ENCODE measurements at places on chromosomes 11 and 22.

DNA sequence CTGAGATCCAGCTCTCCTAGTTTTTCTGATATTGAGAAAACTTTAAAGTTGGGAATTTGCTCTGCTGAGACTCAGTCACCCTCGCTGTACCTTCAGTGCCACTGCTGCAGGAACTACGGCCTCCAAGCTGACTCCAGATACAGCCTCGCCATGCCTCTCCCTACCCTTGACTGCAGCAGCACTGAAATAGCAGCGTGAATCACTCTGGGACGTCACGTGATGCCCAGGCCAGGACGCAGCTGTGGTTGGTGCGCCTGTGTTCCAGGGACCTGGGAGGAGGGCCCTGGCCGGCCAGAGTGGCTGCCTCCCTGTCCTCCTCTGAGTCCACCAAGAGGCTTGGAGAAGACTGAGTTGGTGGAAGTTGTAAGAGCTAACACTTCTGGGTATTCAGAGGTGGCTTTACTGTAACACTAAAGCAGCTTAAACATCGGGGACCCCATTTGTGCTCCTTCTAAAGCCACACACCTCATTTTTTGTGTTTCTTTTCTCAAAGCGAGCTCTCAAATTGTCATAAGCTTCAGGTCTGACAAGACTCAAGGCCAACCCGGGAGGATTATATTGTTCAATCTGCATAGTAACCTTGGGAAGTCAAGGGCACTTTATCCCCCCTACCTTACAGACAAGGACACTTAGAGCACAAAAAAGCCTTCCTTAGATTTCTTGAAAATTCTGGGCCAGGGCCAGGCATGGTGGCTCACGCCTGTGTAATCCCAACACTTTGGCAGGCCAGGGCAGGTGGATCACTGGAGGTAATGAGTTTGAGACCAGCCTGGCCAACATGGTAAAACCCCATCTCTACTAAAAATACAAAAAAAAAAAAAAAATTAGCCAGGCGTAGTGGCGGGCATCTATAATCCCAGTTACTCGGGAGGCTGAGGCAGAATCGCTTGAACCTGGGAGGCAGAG is 4.2 kb upstream of the STIP1 start:
- DNase-seq: no peak

GRCh38 chr22:36659762-36660509 is 43.6 kb downstream of the CACNG2 start:
- DNase-seq: no peak

- DNase-seq: no peak
These were observed 303.4 kb upstream of the SYN3 start for GRCh38 chr22:33361581-33361980.

DNA sequence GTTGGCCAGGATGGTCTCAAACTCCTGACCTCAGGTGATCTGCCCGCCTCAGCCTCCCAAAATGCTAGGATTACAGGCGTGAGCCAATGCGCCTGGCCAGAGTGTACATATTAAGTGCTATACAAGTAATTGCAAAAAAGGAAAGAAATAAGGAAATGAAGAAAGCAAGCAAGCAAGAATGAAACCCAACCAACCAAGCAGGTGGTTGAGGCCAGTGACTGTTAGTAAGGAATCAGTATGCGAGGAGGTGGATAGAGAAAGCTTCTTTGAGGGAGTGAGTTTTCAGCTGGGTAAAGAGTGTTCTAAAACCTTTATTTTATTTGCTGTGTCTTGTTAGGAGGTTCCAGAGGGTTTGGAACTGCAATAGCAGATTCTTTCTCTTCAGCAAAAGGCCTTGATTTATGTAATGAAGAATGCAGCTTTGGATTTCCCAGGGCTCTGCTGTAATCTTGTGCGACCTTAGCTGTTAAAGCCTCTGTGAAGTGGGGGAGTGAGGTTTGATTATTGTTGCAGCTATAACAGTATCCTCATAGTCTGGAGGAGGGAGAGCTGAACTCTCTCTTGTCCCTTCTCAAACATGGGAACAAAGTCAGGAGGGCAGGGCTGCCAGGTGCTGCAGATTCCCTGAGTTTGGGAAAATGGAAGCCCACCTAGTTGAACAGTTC is 5.7 kb downstream of the AMPD3 start:
- no peak for DNase-seq

DNA sequence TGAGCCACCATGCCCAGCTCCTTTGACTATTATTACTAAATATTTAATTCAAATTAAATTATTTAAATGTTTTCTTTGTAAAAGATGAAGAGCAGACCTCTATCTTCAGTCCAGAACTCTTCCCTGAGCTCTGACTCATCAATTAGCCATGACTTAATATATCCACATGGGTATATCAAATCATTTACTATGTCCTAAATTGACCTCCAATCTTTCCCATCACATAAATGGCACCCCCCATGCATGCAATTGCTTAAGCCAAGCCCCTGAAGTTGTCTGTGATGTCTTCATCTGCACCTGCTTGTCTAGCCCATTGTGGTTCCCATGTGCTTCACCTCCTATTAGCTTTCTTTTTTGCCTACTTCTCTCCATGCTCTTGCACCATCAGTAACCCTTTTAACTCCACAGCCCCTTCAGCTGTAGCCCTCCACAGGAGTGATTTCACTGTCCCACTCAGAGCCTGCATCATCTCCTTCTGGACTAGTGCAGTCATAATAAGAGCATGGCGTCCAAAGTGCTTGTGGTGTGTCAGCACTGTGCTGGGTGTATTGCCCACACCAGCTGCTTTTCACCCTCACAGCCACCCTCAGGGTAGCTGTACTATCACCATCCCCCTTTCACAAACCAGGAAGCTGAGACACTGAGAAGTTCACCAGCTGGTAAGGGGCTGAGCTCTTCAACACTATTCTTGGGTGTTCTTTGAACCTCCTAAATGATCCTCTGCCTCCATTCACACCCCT is 11.8 kb upstream of the THY1 start:
- no peak for DNase-seq

- no peak for DNase-seq
These were observed 74.2 kb downstream of the KCNQ1 start for GRCh38 chr11:2518983-2519340.

- DNase-seq: peak; percentile 63
These were observed 6.2 kb upstream of the IGSF22 start for GRCh38 chr11:18731949-18732821.

DNA sequence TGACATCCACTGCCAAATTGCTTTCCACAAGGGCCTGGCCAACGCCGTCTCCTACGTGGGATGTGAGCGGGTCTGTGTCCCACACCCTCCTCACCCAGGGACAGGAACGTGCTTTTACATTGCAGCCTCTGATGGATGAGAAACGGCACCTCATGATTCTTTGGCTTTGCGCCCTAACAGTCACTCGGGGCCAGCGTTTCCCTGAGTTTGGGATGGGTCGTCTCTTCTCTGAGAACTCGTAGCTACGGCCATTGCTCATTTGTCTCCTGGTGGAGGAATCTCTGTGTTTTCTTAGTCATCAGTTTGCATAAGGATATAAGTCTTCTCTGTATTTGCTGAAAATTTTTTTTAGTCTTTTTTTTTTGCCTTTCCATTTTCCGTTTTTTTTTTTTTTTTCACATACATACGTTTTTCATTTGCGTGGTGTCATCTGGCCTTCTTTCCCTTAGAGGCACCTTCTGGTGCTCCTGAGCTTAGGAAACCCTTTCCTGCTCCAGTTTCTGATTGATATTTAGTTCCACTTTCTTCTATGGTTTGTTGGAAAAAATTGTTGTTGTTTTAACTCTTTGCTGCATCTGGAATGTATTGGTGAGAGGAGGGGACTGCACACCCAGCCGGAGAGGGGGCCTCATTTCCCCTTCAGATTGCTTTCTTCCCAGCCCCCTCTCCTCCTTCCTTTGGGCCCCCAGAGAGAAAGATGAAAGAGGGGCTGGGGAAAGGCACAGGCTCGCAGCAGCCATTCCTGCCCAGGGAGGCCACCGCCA is 12.0 kb downstream of the TNNT3 start:
- no peak for DNase-seq

- no peak for DNase-seq
These were observed 10.1 kb upstream of the DCPS start for GRCh38 chr11:126293726-126294125.

DNA sequence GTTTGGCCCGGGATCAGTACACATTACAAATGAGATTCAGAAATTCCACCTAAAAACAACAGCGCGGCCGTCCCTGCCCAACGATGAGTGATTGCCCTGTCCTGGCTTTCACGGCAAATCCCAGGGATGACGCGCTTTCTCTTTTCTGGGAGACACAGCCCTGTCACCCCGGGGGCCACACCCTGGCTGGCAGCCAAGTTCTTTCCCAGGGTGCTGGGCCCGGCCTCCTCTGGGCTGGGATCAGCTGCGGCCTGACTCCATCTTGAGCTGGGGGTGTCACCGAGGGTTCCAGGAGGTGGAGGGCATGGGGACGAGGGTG is 82.7 kb downstream of the FBLN1 start:
- DNase-seq: no peak

DNA sequence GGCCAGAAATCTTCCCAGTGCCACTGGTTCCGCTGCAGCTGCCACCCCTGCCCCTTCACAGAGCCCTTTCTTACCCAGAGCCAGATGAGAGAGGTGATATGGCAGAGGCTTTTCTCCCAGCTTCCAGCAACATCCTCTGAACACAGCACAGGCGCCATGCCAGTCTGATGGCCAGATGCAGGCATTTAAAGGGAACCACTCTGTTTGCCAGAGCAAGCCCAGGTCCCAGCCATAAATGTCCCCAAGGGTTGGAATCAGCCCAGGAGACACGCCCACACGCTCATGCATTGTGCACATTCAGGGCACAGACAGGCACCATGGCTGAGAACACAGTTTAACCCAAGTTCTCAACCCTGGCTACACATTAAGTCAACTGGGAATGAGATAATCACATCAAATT is 114.3 kb upstream of the CSNK2A3 start:
- DNase-seq: no peak

- no peak for DNase-seq
These were observed 19.3 kb upstream of the MIEF1 start for GRCh38 chr22:39482768-39483167.

DNA sequence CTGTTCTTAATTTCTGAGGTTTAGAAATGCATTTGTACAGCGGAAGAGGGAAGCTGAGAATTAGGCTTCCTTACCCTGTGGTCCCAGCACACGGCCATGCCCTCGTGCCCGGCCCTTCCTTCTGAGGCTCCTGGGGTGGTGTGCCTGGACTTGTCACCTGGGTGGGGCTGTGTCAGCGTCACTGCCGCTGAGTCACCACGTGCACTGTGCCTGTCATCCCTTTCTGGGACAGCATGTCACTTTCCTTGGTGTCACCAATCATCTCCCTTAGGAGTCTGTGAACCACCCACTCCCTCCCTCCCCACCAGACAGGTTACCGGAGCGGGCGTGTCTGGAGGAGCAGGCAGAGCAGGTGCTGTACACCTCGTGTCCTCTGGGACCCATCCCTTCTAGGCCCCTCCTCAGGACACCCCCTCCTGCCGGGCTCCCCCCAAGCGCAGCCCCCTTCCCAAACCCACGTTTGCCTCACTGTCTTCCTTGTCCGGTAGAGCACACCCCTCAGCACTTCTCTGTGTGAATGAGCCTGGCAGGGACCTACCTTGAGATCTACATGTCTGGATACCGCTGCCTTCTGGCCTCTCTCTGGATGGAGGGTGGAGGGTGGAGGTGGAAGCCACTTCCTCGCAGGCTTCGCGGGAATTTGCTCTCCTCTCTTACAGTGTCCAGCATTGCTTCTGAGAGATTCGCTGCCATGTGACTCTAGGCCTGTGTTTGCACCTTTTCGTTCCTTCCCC is 367.6 kb downstream of the TBC1D22A start:
- no peak for DNase-seq

DNA sequence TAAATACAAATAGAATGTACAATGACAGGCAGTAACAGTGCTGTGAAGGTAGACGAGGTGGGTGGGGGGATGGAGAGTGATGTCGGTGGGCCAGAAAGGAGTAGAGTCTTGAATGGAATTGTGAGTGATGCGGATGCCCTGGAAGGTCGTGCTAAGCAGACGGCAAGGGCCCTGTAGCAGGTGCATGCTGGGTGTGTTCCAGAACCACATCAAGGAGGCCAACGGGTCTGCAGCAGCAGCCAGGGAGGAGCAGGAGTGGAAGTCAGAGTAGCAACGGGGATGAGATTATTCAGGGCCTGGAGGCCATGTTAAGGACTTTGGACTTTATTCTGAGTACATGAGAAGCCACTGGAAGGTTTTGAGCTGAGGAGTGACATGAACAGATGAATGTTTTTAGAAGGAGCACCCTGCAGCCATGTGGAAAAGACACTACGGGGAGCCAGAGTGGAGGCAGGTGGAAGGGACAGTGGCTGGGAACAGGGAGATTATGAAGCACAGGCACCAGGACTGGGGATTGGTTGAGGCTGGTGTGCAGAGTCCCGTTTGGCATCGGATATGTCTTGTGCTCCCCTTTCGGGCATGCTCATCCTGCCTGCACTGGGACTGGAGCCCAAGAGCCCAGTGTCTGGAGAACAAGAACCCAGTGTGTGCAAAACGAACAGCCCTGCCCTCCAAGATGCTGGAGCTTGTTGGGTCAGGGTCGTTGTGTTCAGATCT is 74.1 kb downstream of the COMMD9 start:
- DNase-seq: no peak

- DNase-seq: no peak
These were observed 41.8 kb upstream of the DEUP1 start for GRCh38 chr11:93288767-93289166.

DNA sequence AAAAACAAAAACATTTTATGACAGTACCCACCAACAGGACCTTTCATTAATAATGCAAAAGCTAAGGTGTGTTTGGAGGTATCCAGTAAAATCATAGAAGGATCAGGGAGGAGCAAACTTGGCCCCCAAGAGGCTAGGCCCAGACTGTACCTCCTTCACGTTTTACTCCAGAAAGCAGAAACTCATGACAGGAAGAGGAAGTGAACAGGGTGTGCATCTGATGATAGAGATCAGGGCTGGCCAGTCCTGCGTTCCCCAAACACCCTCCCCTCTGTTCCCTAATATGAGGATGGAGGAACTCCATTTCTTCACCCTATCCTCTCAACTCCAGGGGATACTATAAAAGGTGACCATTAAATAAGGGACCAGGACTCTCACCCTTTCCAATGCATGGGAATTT is 10.2 kb upstream of the MS4A12 start:
- DNase-seq: no peak

DNA sequence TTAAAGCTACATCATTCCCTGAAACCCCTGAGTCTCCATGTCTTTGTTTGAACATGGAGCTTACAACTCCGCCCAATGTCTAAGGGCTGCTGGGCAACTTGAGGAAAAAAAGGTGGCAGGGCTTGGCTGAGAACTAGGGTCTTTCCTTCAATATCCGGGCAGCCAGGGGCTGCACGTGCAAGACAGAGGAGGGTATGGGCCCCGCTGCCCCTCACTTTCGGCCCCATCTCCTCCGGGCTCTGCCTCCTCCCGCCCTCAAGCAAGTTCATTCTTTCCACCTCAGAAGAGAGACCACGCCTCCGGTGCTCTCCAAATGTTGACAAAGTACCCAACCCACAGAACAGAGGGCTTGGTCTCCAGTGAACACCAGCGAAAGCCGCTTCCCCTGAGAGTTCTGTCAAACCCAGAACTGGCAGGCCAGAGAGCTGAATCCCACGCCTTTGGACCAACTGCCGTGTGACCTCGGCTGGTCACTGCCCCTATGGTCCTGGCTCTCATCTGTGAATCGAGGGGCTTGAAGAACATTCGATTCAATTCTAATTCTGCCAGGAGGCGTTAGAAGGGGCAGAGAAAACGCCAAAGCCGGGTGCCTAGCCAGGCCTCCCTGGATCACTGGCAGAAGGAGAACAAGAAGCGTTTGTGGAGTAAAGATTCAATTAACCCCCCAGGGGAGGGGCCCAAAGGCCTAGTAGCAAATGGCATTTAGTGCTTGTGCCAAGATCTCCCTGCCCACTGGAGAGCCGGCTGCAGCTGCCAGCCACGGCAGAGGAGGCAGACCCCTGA is 7.3 kb downstream of the PDGFB start:
- DNase-seq: no peak

GRCh38 chr22:46047226-46047625 is 70.3 kb upstream of the WNT7B start:
- DNase-seq: no peak
